GM23248 (cell line): ENCODE measurements at places on chromosomes 2 and 18. TPM values are rescaled to one million over a fixed set of nuclear protein-coding genes. Genes with fewer than 3 reads are reported as not detected.
A peak's percentile ranks its signal among the peaks of the same experiment; 100 is the strongest.

DNA sequence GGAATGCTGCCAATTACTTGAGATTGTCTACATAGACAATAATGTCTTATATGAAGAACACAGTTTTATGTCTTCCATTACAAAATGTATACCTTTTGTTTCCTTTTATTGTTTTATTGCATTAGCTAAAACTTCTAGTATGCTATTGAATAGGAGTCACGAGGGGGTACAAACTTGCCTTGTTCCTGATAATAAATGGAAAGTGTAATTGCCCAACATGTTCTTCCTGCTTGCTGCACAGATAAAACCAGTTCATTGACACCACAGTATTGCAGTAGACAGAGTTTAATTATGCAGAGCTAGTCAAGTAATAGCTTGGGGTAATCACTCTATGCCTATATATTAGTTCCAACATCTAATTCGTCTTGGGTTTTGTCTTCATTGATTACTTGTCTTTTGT is 1276.2 kb upstream of the NRXN1 start:
- no peaks in the 10 kb centered on the region for H3K4me1 ChIP-seq
- H3K4me3 ChIP-seq, result no peak overlapping the region
- H3K27me3 ChIP-seq, result no peaks in the 10 kb centered on the region
- no peaks in the 10 kb centered on the region for H3K36me3 ChIP-seq

MAP3K19 gene
- not detected in 2 replicates for total RNA-seq

SH3RF3 gene
- 3.3 and 5.2 TPM in 2 replicates for total RNA-seq

DNA sequence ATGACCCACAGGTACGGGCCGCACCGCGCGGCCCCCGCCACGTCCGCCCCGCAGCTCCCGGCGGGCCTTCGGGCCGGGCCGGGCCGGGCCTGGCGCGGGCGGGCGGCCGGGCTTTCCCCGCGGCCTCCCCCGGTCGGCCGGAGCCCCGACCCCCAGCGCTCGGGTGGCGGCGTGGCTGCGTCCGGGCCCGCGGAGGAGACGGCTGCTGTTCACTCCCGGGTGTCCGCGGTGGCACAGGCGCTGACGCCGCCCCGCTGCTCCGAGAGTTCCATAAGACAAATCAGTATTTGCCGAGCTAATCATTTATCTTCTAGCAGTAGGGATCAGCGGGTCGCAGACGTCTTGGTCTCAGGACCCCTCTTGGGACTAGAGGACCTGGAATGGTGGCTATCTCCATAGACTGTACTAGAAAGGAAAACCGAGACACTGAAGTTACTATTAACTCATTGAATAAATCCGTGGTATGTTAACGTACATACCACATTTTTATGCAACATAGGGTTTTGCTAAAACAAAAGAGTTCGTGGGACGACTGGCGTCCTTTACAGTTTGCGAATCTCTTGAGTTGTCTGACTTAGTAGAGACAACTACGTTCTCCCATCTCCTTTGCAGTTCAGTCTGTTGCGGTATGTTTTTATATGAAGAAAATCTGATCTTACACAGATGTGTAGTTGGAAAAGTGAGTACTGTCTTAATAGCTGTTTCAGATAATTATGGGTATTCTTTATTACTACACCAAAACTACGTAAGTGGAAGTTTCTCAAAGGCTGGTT is 500 bp downstream of the LIMS1 start:
- peak; percentile 70 for DNase-seq
- peak overlapping the region; percentile 87 for H3K27ac ChIP-seq
- peaks cover 21% of the 10 kb centered on the region for H3K4me1 ChIP-seq
- no peaks in the 10 kb centered on the region for H3K27me3 ChIP-seq
- H3K4me3 ChIP-seq, result peak overlapping the region; percentile 97

GRCh38 chr2:34307636-34308035 is 708.5 kb upstream of the FAM98A start:
- H3K27ac ChIP-seq, result no peak overlapping the region
- H3K27me3 ChIP-seq, result no peaks in the 10 kb centered on the region
- H3K36me3 ChIP-seq, result no peaks in the 10 kb centered on the region
- no peaks in the 10 kb centered on the region for H3K4me1 ChIP-seq

GRCh38 chr2:12057436-12058166 is 311.2 kb downstream of the LPIN1 start:
- DNase-seq, result no peak
- no peaks in the 10 kb centered on the region; the same call in 1 of the 2 replicates for H3K27me3 ChIP-seq
- H3K27ac ChIP-seq, result no peak overlapping the region

- no peak overlapping the region for H3K4me3 ChIP-seq
- H3K4me1 ChIP-seq, result peaks cover 21% of the 10 kb centered on the region
- no peaks in the 10 kb centered on the region for H3K27me3 ChIP-seq
- H3K27ac ChIP-seq, result no peak overlapping the region
Measured at GRCh38 chr2:227153307-227153706, 10.7 kb downstream of the COL4A4 start.

IL1R1 gene
- 87.9 and 93.5 TPM in 2 replicates for total RNA-seq

ERMN gene
- not detected in 2 replicates for total RNA-seq

DNA sequence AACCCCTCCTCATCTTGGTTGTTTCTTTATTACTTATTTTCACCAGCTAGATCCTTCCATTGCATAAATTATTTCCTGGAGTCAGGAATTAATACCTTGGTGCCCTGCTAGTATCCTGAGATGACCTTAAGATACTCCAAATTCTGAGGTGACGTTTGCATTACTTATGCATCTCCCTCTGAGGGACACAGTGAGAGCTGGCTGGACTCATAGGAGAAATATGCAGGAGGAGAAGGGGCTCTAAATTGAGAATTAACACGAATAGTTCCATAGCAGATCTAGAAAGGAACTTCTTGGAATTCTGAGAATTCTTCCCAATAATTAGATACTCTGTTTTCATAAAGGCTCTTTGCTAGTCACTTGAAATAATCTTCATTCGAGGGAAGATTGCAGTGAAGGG is 310.6 kb upstream of the ZEB2 start:
- peak; percentile 32 for DNase-seq
- no peak overlapping the region for H3K4me3 ChIP-seq
- no peaks in the 10 kb centered on the region for H3K27me3 ChIP-seq
- no peaks in the 10 kb centered on the region for H3K36me3 ChIP-seq
- H3K4me1 ChIP-seq, result peaks cover 21% of the 10 kb centered on the region

- H3K27me3 ChIP-seq, result peaks cover 30% of the 10 kb centered on the region
- no peak overlapping the region for H3K27ac ChIP-seq
- no peak for DNase-seq
Measured at GRCh38 chr18:11665587-11665986, 23.5 kb upstream of the GNAL start.

GRCh38 chr18:11660691-11661090 is 28.4 kb upstream of the GNAL start:
- H3K27ac ChIP-seq, result no peak overlapping the region
- H3K4me1 ChIP-seq, result no peaks in the 10 kb centered on the region
- H3K36me3 ChIP-seq, result no peaks in the 10 kb centered on the region
- H3K4me3 ChIP-seq, result no peak overlapping the region
- DNase-seq, result no peak

CASP10 gene
- 5.1 and 5.2 TPM in 2 replicates for total RNA-seq

DNA sequence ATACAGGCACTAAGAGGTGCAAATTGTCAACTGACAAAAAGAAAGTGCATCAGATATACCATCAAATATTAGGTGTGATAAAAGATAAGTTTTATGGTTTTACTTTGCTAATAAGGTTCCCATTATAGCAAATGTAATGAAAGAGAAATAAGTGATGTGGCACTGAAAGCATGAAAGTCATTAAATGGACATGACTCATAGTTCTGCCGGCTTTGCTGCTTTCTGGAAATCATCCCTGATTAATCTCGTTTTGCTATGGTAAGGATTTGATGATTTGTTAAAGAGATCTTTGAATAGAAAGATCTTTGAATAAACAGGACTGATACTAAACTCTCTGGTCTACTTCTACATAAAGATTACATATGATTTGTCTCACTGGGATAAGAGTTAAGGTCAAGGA is 72.7 kb downstream of the CLIP4 start:
- no peak overlapping the region for H3K4me3 ChIP-seq
- no peaks in the 10 kb centered on the region for H3K27me3 ChIP-seq
- H3K27ac ChIP-seq, result peak overlapping the region; percentile 58

DNA sequence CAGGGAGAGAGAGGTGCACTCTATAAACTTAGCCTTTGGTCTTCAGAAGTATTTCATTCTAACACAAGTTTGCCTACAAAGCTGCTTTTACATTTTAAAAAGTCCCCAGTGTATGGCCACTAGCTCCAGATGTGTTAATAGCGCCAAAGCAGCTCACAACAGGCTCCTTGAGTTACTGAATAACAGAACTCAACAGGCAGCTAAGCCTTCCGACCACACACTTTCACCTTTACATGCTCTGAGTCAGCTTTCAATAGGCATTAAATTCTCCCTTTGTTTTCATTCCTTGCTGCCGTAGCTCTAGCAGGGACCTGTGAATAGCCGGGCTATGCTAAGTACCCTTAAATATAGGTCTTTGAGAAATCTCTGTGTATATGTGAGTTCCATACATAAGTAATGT is 262.8 kb upstream of the PARD3B start:
- no peaks in the 10 kb centered on the region for H3K36me3 ChIP-seq
- H3K4me3 ChIP-seq, result no peak overlapping the region
- DNase-seq, result no peak
- H3K4me1 ChIP-seq, result no peaks in the 10 kb centered on the region

GRCh38 chr2:201440182-201440581 is 11.1 kb downstream of the TRAK2 start:
- peaks cover 6% of the 10 kb centered on the region for H3K4me1 ChIP-seq
- DNase-seq, result no peak
- H3K27me3 ChIP-seq, result no peaks in the 10 kb centered on the region
- H3K4me3 ChIP-seq, result no peak overlapping the region
